ENCODE measurements at places on chromosomes 4 and X. TPM values are rescaled to one million over a fixed set of nuclear protein-coding genes. Genes with fewer than 3 reads are reported as not detected.

- DNase-seq: no peak
These were observed 184.0 kb upstream of the GALNTL6 start for GRCh38 chr4:171629182-171629581.

GRCh38 chr4:120683897-120684540, 238.5 kb downstream of the PRDM5 start:
- DNase-seq: peak; percentile 13

DNA sequence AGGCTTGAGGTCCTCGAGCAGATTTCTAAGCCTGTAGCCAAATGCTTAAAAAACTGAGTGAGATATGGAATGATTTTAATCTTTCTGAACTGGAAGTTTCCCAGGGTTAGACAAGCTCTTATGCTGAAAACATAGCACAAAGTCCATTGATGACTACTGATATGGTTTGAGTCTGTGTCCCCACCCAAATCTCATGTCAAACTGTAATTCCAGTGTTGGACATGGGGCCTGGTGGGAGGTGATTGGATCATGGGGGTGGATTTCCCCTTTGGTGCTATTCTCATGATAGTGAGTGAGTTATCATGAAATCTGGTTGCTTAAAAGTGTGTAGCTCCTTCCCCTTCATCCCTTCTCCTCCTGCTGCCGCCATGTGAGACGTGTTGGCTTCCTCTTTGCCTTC, 454.9 kb downstream of the SPRY1 start:
- DNase-seq: no peak

GRCh38 chr4:156790866-156791265, 180.7 kb downstream of the PDGFC start:
- no peak for DNase-seq

DNA sequence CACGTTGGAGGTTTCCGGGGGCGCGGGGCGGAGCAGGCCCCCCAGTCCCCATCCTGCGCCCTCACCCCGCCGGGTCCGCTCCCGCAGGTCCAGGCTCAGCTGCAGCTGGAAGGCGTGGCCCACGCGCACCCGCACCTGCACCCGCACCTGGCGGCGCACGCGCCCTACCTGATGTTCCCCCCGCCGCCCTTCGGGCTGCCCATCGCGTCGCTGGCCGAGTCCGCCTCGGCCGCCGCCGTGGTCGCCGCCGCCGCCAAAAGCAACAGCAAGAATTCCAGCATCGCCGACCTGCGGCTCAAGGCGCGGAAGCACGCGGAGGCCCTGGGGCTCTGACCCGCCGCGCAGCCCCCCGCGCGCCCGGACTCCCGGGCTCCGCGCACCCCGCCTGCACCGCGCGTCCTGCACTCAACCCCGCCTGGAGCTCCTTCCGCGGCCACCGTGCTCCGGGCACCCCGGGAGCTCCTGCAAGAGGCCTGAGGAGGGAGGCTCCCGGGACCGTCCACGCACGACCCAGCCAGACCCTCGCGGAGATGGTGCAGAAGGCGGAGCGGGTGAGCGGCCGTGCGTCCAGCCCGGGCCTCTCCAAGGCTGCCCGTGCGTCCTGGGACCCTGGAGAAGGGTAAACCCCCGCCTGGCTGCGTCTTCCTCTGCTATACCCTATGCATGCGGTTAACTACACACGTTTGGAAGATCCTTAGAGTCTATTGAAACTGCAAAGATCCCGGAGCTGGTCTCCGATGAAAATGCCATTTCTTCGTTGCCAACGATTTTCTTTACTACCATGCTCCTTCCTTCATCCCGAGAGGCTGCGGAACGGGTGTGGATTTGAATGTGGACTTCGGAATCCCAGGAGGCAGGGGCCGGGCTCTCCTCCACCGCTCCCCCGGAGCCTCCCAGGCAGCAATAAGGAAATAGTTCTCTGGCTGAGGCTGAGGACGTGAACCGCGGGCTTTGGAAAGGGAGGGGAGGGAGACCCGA, 14.0 kb downstream of the SHOX start:
- DNase-seq: no peak

DNA sequence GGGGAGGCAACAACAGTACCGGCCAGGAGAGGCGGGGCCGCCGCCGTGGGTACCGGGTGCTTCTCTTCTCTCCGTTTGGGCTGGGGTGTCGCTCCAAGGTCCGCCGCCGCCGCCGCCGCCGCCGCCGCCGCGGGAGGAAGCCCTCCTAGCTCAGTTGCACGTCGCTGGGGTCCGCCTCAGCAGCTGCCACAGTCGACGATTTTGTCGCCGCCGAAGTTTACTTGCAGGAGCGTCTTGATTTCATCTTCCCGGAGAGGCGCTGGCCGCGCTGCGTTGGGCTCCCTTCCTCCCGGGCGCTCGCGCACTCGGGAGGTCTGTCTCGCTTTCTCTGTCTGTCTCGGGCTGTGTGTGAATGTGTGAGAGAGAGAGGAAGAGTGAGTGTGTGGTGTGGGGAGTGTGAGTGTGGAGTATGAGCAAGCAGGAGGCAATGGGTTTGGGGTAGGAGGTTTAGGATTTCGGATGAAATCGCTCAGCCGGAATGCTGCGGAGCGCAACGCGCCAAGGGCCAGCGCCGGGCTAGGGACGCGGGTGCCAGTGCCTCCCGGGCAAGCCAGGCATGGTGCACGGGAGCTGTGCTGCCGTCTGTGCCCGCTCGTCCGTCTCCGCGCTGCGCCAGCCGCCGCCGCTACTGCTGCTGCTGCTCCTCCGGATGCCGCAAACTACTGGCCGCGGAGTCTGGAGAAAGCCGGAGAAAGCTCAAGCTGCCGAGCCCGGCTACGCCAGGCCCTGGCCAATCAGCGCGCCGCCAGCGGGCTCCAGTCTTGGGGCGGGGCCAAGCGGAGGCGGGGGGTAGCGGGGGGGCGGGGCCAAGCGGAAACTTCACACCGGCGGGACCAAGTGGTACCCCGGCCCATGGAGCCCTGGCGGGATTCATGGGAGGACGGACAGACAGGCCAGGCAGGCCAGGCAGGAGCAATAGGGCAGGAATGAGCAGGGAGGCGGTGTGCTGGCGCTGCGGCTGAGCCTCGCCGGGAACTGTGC, at the start of gene PCDH19:
Gene PCDH19 (minus strand): TSS at position 664 of the 981 bp plus-strand sequence. CDS start 1,676 bp downstream, outside the sequence.
- DNase-seq: peak; percentile 64

- DNase-seq: no peak
These were observed 84.2 kb downstream of the CAMK2D start for GRCh38 chr4:113677325-113677724.

LDB2 gene
- 87.8 TPM for polyA plus RNA-seq

Measured in left kidney (tissue), 8 donors.